Stimulated activated CD4-positive, alpha-beta T cell treated with anti-CD3 and anti-CD28 coated beads, Interleukin-12 subunit alpha, Interleukin-12 subunit beta, amount 100 ng/mL, for 48 hours (primary cell): ENCODE measurements at places on chromosomes 7 and 10.

DNA sequence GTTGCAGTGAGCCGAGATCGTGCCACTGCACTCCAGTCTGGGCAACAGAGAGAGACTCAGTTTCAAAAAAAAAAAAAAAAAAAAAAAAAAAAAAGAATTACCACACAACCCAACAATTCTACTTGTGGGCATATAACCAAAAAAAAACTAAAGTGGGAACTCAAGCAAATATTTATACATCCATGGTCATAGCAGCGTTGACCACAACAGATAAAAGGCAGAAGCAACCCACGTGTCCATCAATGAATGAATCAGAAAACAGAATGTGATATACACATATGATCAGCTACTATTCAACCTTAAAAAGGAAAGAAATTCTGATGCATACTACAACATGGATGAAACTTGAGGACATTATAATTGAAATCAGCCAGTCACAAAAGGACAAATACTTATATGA, 179.3 kb upstream of the NEBL start:
- no peak for DNase-seq

DNA sequence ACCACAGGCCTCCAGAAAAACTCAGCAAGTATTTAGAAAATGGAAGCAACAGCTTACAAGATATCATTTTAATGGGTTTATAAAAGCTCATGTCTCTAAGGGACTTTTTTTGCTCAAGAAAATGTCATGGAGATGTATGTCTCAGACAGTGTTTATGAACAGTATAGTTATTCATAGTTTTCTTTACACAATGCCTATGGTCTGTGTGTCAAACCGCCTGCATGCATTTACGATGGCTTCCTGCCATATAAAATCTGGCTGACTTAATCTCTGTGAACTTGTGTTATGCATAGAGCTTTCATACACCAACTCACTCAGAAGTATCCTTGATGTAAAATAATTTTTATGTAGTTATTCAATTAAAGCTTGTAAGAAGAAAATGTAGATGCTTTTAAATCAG, 1314.2 kb upstream of the LRRTM3 start:
- no peak for DNase-seq

DNA sequence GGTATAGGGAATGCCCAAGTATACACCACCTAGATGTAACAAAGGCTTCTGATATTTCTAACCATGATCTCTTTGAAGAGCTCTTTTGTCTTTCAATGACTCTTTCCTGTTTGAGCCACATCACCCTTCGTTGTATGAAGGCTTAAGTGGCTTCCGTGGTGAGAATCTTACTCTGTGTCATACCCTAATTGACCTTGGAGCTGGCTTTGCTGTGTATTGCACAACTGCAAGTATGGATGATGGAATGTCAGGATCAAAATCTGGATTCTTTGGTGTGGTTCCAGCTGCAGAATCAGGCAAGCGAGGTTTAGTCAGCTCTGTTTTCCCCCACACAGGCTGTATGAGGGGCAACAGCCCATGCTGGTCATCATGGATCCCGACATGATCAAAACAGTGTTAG, 16.0 kb downstream of the CYP3A43 start:
- no peak for DNase-seq

DNA sequence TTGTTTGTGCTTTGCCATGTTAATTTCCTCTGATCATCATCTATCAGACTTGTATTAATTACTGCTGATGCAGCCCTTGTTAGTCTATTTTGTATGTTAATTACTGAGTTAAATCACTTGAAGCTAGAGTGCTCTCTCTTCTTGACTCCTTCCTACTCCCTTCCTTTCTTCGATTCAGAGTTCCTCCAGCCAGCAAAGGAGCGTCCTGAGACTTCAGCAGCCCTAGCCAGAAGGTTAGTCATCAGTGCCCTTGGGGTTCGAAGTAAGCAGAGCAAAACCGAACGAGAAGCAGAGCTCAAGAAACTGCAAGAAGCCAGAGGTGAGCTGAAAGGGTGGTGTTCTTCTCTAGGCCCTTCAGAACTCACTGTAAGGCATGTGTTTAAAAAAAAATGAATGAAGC, 32.1 kb downstream of the LOXL4 start:
- no peak for DNase-seq

GRCh38 chr10:14312014-14312413, 18.7 kb downstream of the FRMD4A start:
- no peak for DNase-seq

DNA sequence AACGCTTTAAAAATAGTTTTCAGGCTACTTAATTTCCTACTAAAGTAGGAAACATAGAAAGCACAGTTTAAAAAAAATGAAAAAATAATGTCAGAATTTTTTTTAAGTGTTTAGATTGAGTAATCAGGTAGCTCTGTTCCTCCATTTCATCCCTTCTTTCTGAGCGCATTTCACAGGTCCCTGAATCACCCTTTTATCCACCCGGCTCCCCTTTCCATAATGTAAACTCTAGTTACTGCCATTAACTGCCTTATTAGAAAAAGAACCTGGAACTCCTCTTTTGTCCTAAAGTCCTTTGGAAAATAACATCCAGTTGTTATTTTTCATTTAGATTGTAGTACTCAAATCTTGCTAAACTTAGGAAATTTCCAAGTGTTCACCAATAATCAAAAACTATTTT, 5.8 kb downstream of the KCND2 start:
- no peak for DNase-seq

- no peak for DNase-seq
Measured at GRCh38 chr10:13117841-13118783, 18.1 kb downstream of the OPTN start.

DNA sequence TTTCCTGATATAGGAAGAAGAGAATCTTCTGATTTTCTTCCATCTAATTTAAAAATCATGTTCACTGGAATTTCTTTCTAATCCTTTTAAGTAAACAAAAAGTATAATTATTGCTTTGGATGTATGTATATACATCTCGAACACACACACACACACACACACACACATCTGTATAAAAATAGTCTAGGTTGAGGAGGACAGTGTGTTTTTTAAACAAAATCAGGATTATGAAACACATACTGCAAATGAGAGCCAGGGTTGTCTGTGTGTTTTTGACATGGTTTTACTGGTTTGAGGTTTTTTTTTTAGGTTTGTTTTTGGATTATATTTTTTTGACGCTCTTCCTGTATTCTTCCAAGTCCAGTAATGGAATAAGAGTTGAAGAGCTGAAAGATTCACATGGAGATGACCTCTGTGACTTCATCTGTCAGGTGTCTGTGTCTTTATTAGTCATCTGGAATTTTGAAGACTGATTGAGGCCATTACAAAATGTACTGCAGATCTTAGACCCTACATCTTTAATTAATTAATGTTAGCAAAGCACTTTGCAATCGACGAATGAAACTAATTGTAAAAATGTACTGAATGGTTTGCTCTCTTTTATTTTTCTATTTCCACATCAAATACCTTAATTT, 237.1 kb downstream of the SUGCT start:
- DNase-seq, result no peak

- DNase-seq, result no peak
Measured at GRCh38 chr10:20596911-20597310, 300.2 kb downstream of the NEBL start.

GRCh38 chr7:66296557-66296956, 91.4 kb downstream of the TPST1 start:
- no peak for DNase-seq

DNA sequence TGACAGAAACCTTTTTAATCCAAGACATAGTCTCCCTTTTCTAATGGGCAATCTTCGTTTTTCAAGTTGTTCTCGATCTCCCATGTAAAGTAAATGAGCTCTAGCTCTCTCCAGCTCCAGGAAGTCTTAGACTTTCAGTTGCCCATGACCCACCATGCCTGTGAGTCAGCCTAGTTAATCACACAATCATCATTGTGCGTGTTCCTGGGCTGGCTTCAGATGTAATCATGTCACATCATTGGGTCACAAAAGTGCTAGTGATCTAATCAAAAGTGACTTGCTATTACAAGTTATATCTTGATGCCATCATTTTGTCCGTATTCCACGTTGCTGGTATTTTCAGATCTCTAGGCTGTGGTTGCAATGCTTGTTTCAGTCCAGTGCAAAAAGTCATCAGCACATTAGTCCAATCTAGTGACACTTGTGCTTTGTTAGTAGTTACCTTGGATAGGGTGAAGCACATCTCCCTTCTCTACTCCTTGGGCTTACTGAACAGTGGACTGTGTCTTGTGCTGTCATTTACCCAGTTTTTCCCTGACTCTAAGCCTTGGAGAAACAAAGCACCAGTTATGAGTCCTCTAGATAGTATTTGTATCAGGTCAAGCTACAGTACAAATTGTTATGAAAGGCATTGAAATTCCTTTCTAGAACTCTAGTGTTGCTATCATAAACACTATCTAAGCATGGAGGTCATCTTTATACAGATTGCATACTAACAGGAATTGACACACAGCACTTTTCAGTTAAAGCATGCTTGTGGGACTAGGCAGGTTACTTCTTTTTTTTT, 316.6 kb downstream of the GFRA1 start:
- no peak for DNase-seq

GRCh38 chr10:8778713-8779112, 724.2 kb downstream of the GATA3 start:
- DNase-seq, result no peak

DNA sequence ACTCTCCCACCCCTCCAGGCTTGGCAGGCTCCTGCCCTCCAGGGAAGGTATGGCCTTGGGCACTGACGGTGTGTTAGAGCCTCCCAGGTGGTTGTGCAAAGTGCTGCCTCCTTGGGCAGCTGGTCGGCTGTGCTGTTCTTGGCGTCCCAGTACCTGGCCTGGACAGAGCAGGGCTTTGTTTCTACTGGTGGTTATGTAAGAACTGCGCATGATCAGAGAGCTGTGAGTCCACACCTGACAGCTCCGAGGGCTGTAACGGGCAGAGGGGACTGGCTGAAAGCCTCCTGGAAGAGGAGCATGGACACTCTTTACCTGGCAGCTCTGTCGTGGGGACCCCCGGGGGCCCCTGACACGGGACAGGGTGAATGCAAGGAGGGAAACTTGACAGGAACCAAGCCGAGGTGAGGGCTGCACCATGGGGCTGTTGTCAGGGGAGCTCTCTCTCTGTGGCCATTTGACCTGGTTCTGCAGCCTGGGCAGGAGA, 3.1 kb upstream of the SFRP5 start:
- DNase-seq, result no peak

GRCh38 chr10:33783078-33783477, 448.6 kb upstream of the NRP1 start:
- no peak for DNase-seq

DNA sequence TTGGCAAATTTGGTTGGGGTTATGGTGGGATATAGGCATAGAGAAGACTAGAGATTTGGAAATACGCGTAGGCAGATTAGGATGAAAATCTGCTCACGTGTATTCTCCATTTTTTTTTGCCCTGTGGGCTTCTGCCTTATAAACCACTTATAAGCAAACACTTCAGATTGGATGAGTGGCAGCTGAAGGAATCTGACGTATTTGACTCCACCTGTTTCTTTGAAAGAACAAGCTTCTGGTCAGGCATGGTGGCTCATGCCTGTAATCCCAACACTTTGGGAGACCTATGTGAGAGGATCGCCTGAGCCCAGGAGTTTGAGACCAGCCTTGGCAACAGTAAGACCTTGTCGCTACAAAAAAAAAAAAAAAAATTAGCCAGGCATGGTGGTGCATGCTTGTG, 5.1 kb downstream of the STK31 start:
- DNase-seq, result no peak

DNA sequence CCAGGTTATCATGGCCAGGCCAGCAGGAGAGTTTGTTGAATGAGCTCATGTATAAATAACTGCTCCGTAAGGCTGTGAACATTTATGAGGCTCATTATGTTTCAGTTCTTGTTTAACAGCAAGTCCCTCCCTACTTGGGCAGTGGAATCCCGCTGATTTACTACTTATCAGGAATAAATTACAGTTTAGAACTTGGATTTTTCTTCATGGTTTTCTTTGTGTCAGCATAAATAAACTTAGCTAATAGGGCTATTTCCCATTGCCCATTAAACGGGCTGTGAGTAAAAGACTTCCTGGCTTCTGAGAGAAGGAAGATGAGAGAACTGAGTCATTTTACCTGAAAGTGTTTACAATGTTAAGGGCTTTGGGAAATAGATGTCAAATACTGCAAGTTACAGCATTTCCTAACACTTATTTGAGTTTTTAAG, 701.6 kb upstream of the ANKRD30A start:
- DNase-seq, result no peak

- peak; percentile 22 for DNase-seq
Measured at GRCh38 chr7:151992375-151992774, 33.1 kb upstream of the GALNT11 start.
